D341Med (cell line): ENCODE measurements at places on chromosomes 4 and X.

- DNase-seq = no peak
Measured at GRCh38 chr4:48116582-48116981, 17.5 kb downstream of the TXK start.

DNA sequence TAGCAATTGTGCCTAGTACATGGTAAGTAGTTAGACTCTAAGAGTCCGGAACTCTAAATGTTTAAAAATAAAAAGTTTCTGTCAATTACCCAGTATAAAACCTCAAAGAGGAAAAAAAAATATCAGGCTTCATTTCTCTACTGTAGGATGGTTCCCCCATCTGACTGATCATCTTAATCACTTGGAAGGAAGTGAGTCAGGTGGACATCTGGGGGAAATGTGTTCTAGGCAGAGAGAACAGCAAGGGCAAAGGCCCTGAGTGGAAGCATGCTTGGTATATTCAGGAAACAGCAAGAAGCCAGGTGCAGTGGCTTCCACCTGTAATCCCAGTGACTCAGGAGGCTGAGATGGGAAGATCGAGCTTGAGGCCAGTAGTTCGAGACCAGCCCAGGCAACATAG is 2.9 kb upstream of the EIF1AX start:
- no peak for DNase-seq

DNA sequence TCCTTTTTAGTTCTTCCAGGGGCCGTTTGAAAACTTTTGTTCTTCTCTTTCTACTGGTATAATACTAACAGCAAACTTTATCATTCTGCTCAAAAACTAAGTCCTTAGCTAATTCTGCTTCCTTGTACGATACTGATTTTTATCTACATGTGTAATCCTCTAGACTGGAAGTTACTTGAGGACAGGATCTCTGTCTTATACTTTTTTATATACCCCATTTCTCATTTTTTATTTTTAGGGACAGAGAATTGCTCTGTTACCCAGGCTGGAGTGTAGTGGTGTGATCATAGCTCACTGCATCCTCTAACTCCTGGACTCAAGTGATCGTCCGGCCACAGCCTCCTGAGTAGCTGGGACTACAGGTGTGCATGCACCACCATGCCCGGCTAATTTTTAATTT is 2.2 kb downstream of the COX7B start:
- no peak for DNase-seq

GRCh38 chrX:133535066-133535465 is 119.8 kb upstream of the GPC4 start:
- DNase-seq = no peak

GRCh38 chrX:23773601-23774175 is 9.3 kb upstream of the SAT1 start:
- no peak for DNase-seq

GRCh38 chr4:40055511-40055862 is 1.2 kb upstream of the N4BP2 start:
- DNase-seq = no peak

DNA sequence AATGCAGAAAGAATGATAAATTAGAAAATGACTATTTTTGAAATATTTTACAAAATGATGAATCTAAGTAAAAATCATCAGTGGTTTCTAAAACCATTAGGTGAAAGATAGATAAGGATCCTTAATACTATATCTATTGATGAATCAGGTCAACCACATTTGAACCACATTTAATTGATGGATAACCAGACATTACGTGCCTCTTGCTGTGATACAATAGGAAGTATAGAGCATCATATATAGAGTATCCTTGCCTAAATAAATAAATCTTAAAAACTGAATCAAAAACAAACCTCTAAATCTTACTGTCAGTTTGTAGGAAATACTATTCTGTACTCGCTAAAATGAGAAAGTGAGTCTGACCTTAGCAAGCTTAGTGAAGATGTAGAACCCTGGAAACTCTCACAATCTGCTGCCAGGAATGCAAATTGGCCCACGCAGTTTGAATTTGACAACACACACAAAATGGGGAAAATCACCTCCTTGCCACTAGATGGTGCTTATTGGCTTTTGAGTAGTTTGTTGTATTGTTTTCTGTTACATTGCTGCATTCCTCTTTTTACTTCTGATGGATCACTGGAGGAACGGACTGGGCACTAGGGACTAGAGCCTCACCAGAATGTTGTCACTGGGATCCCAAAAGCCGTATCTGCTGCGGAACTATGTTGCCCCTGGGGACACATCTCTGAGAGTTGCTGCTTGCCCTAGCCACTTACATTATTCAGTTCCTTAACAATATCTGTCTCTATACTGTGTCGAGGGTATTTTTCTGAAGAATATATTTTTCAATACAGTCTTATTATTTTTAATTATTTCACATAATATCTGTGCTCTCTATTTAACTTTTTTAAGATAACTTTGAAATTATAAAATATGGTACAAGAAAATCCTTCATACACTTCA is 25.4 kb upstream of the SLAIN2 start:
- DNase-seq = peak; percentile 65

GRCh38 chr4:36779601-36780000 is 464.9 kb upstream of the NWD2 start:
- no peak for DNase-seq

- DNase-seq = no peak
Measured at GRCh38 chr4:74023709-74024108, 14.8 kb downstream of the CXCL3 start.

GRCh38 chr4:139575072-139575471 is 19.1 kb upstream of the SETD7 start:
- no peak for DNase-seq

GRCh38 chrX:45400027-45400779 is 199.5 kb upstream of the DIPK2B start:
- no peak for DNase-seq

DNA sequence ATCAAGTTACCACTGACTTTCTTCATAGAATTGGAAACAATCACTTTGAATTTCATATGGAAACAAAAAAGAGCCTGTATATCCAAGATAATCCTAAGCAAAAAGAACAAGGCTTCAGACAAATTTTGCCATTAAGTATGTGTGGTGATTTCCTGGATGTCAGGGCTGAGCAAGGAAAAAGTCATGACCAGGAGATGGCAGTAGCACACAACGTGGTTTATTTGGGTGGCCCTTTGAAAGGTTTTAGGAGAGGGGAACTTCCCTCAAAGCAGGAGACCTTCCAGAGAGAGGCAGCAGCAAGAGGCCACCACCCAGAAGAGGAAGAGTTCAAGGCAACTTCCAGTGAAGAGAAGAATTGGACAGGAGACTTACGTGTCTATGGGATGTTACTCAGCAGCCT is 18.1 kb upstream of the ZXDB start:
- no peak for DNase-seq

- DNase-seq = no peak
Measured at GRCh38 chr4:183873409-183874185, 31.5 kb upstream of the STOX2 start.

DNA sequence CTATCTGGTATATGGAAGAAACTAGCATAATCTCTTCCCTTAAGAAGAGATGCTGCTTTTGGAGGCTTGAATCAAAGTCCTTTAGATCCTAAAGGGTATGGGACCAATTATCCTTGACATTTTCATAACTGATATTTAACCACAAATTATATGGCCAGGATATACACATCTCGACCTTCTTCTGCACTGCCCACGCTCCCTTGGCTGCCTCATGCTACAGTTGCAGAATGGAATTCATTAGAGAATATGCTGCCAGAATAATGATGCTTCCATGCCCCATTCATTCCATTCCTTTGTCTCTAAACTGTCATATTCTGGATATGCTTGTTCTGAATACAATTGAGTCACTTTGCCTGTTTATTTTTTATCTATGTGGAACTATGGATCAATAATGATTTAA is 157.1 kb upstream of the PACRGL start:
- DNase-seq = no peak

DNA sequence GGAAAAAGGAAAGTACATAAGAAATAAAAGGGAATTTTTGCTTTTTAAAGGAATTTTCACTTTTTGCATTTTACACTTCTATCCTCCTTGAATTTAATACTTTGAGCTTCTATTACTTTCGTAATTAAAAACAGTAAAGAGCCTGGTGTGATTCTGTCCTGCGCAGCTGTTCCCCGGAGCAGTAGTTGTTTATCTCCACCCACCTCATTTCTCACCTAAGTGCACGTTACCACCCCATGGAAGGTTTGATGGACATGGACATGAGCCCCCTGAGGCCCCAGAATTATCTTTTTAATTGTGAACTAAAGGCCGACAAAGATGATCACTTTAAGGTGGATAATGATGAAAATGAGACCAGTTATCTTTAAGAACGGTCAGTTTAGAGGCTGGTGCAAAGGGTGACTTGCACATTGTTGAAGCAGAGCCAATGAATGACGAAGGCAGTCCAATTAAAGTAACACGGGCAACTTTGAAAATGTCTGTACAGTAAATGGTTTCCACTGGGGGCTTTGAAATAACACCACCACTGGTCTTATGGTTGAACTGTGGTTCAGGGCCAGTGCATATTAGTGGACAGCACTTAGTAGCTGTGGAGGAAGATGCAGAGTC is 52.1 kb upstream of the TEX13D start:
- DNase-seq = no peak

DNA sequence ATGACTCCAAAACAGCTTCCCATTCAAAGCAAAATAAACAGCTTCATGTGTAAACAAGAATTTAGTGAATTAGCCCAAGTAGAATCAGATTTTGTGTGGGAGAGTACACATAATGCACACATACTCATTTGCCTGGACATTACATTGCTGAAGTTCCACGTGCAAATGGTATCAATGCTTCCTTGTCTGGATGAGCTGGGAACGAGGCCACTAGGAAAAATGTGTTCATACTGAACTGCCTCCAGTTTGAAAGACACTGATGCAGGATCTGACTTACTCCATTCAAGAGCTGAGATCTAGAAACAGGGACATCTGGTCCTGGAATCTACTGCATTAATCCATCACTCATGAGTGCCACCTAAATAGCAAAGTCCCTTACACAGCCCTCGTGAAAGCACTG is 228.0 kb downstream of the APBB2 start:
- DNase-seq = no peak

DNA sequence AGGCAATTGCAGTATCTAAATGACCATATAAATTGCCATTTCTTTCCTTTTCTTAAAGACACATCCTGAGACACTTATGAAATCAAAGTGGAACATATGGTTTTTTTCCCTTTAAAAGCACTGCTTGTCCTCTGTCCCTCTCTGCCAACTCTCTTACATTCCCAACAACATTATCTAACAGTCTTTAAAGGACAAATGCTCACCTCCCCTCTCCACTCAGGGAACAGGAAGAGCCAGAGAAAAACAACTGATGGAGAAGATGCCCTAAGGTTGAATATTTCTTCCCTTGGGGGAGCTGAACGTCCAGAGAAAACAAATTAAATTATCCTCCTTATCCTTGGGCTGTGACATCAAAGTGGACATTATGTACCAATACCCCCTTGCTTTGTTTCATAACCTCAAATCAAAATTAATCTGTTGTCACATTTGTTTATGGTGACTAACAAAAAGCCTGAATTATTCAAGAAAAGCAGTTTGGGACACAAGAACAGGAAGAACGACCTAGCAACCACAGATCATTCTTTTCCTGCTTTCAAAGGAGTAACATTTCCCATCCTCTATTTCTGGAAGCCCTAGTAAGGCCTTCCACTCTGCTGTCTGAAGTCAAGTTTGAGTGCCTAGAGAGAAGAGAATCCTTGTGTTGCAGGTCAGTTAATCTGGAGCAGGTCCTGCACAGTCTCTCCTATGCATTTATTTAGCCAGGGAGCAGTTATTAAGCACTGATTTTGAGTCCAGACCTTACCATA is 52.6 kb upstream of the PAGE1 start:
- no peak for DNase-seq

DNA sequence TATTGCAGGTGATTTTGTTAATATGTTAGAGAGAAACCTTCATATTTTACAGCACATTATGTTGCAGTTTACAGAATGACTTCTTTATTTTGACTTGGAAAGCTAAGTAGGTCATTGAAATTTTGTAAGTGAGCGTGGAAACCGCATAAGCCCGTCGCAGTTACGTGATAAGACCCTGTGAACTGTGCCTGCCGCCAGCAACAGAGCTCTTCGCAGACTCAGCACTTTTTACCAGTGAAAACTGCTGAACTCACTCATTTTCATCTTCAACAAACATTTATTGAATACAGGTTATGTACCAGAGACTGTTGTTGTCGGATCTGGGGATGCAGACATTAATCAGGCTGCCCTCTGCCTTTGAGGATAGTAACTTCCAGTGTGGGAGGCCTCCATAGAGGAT is 355.7 kb downstream of the HS3ST1 start:
- DNase-seq = no peak

DNA sequence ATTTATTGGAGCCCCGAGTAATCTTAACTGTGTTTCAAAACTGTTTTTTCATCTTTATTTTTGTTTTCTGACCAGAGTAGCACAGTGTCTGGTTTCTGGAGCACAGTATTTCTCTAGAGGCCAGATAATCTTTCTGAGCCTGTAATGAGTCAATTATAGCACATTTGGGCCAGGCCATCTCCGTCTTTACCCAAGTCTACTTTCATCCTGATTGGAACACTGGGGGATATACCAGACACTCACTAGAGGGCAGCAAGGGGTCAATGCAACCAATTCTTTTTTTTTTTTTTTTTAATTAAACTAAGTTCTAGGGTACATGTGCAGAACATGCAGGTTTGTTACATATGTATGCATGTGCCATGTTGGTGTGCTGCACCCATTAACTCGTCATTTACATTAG is 282.0 kb downstream of the ARHGAP24 start:
- peak; percentile 56 for DNase-seq

DNA sequence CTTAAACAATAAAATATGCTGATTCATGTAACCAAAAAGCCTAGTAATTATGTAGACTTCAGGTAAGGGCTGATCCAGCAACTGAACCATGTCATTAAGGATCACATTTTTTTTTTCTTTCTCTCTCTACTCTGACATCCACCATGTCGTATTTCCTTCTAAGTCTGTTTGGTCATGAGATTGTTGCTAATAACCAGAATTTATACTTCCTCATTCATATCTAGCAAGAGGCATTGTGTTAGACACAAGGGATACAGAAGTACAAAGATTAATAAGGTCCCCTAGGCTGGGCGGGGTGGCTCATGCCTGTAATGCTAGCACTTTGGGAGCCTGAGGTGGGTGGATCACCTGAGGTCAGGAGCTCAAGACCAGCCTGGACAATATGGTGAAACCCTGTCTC is 24.1 kb downstream of the PHEX start:
- no peak for DNase-seq

DNA sequence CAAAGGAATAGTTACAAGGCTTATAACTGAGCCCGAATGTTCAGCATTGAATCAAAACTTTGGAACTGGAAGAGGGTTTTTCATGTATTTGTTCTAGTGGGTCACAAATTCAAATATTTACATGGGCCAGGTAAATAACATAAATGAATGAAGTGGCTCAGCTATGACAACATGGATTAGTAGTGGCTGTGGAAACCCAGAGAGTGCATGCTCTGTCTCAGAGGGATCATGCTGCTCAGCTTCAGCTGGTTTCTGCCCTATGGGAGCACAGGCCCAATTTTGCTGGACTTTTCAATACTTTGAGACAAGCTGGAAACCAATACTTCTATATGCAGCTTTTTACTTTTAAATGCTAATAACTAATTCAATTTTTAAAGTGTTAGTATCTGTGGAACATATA is 394.0 kb upstream of the TEX13C start:
- DNase-seq = no peak
